AG04449 (cell line): ENCODE measurements at places on chromosomes 3 and 15.
A peak's percentile ranks its signal among the peaks of the same experiment; 100 is the strongest.

DNA sequence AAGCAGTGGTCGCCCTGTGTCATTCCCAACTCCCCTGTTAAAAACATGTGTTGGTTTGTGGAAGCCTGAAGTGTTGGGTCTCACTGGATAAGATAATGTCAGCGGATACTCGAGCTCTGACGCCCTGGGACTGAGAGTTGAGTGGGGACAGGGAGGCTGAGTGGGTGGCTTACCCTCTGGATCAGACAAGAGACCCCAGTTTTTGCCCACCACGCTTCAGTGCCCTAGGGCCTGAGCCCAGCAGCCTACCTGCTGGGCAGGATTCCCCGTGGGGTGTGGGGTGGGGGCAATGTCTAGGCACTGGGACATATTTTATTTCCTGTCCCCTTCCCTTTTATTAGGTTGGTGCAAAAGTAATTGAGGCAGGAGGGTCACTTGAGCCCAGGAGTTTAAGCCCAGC is 75.0 kb downstream of the SMAD6 start:
- no peak for DNase-seq

- DNase-seq = no peak
Observed at GRCh38 chr3:69359339-69359893, 26.5 kb downstream of the FRMD4B start.

DNA sequence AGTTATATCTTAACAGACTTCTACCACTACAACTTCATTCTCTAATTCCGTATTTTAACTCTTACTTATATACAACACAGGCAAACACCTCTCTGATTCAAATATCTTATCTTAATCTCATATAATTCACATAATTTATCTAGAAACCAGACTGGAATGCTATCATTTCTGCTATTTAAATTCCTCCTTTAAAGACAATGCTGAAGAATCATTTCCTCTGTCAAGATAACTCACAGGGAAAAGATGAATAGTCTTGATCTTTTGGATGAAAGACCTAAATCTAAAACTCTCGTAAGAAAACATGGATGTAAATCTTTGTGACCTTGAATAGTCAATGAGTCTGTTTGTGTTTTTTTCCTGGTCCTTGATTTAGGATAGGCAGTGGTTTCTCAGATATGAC is 135.3 kb upstream of the PLXND1 start:
- no peak for DNase-seq

DNA sequence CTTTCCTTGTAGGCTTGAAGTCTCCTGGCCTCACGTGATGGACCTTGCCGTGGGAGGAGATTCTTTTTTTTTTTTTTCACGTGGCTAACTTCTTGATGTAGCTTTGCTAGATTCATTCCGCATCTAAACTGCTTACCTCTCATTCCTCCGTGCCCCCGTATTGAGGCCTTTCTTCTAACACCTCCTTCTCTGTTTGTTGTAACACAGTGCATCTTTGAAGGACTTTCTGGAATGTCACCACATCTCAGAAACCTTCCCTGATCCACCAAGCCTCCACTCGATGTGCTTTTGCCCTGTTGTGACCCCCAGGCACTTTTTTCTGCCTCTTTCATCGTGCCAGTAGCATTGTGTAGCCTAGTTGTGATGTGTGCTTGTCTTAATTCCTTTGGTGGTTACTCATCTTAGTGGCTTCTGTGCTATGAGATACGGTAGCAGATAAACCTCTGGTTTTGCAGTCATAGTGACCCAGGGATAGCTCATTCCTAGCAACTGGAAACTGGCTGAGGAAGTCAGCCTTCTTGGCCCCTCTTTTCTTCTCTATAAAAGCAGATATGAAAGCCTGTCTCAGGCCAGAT is 1.6 kb upstream of the BNC1 start:
- DNase-seq = peak; percentile 77

DNA sequence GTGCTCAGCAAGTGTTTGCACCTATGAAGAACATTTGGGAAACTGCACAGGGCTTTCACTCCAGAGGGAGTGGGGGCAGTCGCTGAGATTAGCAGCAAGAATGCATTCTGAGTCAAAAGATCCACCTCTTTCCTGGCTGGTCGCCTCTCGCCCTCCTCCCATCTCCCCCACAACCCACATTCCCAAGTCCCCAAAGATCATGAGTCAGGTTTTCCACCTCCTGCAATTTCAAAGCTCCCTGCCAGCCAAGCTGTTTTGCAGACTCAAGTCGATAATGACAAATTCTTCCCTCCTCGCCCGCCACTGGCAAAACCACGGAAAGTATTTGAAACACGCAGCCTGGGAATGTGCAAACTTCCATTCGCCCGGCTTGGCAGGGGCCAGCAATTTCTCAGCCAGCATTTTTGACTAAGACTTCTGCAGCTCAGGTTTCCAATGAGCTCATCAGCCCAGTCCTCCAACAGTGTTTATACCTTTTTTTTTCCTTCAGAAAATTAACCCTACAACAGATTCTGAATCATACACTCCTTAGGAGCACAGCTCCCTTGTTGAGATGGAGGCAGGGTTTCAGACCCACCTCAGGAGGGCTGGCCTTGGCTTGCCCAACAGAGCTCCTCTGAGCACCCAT is 181.4 kb downstream of the SMAD6 start:
- DNase-seq = peak; percentile 100
